ENCODE measurements at places on chromosomes 12 and 14.

DNA sequence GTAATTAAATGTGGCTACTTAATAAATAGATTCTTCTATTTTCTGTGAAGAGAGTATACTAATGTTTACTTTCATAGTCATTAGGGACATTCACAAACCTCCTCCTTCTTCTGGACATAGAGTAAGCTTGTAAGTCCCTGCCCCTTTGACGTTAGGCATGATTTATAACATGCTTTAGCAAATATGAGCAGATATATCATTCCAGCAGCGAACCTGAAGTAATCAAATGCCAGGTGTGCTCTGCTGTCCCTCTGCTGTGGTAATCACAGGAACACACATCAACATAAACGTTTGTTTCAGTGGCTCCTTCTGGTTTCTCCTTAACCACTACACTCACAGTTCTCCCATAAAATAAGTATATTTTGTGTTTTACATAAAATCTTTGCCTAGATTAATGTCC, 961.8 kb downstream of the FLRT2 start:
- no peak for DNase-seq

DNA sequence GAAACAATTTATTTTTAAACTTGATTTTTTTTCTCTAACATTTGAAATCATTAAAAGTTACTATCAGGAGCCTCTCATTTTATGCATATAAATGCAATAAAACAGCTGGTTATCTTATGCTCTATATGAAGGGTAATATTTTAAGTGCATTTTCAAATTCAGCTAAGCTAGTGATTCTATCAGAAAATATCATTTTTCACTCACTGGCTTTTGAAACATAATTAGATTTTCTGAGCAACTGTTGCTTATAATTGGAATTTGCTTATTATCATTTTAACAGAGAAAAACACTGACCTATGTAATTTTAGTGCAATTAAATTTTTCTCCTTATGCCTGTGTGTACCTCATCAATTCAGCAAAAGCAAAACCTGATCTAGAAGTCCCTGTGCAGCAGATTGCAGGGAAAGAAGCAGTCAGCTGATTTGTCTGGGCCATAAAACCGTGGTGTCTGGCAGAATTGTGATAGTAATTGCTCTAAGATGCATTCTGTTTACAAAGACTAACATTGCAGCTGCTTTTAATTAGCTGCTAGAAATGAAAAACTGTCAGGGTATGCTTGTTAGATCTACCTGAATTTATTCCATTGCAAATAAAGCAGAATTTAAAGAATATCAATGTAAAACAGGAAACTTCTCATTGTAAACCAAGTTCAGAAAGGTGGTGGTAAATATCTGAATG, 75.0 kb downstream of the BICD1 start:
- DNase-seq, result no peak

DNA sequence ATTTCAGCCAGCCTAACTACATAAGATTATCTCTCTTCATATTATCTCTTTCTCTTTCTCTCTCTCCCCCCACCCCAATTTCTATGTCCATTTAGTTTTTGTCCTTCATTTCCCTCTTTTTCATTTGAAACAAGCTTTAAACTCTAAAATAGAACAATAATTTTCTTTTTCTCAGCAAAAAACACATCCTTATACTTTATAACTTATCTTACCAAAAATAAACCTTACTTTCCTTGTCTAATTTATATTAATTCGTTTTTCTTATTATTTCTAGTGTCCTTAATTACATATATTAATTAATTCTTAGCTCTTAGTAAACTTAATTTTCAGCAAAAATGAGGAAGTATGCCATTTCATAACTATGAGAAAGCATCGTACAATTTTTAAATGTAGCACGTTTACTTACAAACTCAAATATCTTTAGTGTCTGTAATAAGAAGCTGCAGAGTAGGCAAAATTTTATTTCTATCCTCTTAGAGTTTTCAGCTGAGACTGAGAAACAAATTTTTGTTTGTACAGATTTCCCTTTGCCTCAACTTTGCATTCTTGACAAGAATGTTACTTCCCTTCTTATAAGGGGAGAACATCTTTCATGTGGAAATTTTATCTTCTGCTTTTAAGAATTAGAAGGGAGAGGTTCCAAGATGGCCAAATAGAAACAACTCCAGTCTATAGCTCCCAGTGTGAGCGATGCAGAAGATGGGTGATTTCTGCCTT, 65.1 kb upstream of the ST8SIA1 start:
- no peak for DNase-seq

DNA sequence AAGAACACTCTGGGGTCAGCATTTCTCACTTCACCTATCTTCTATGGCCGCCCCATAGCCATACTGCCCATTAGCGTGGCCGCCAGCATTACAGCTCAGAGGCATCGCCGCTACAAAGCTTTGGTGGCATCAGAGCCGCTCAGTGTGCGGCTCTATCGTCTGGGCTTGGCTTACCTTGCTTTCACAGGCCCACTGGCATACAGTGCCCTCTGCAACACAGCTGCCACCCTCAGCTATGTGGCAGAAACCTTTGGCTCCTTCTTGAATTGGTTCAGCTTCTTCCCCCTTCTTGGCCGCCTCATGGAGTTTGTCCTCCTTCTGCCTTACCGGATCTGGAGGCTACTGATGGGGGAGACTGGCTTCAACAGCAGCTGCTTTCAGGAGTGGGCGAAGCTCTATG, 2.6 kb downstream of the DNAJC22 start:
- DNase-seq, result no peak

DNA sequence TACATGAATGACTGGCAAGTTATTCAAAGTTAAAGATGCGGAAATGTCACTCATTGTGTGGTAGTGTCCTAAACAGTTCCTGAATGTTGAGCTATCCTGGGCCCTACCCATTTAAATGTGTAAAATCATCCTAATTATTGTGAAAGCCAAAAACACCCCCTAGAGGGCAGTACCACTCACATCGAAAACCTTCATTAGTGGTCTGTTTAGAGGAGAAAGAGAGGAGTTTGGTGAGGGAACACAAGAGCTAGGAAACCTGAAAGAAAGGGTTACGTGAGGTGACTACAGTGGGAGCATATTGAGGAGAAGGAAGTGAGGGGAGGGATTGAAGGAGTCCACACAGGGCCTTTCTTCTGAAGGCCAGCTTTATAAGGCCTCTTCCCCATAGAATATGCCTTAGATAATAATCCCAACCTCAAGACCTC, 2.5 kb upstream of the TEP1 start:
- DNase-seq, result no peak

DNA sequence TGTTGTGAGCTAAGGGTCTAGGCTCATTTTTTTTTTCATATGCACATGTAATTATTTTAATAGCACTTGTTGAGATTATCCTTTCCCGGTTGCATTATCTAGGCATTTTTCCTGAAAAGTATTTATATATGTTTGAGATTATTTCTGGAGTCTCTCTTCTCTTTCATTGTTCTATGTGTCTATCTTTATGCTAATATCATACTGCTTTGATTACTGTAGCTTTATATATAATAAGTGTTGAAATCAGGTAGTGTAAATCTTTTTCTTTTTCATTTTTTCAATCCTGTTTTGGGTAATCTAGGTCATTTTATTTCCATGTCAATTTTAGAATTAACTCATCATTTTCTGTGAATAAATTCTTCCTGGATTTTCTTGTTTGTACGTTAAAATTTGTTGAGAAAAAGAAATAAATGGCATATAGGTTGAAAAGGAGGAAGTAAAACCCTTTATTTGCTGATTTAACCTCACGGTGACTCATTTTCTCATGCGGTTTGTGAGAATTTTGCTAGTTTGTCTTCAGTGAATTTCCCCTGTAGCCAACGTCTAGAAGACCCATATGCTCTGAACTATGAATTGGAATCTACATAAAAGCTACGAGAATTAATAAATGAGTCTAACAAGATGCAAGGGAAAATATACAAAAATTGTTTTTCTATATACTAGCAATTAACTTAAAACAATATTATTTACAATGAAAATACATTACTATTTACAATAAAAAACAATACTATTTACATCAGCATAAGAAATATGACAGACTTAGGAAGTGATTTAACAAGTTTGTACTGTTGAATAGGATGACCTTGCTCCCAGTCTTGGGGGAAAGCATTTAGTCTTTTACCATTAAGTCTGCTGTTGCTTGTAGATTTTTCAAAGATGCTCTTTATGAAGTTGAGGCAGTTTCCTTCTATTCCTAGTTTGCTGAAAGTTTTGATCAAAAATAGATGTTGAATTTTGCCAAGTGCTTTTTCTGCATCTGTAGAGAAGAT, 105.0 kb downstream of the SNAPC1 start:
- DNase-seq, result no peak

- no peak for DNase-seq
These were observed 4.7 kb downstream of the CLEC2D start for GRCh38 chr12:9674226-9674590.

GRCh38 chr12:96198965-96199364, 4.8 kb downstream of the ELK3 start:
- DNase-seq, result no peak
